Activated CD4-positive, alpha-beta T cell treated with anti-CD3 and anti-CD28 coated beads for 36 hours (primary cell): ENCODE measurements at places on chromosomes 16 and 17. TPM values are rescaled to one million over a fixed set of nuclear protein-coding genes. Genes with fewer than 3 reads are reported as not detected.

DNA sequence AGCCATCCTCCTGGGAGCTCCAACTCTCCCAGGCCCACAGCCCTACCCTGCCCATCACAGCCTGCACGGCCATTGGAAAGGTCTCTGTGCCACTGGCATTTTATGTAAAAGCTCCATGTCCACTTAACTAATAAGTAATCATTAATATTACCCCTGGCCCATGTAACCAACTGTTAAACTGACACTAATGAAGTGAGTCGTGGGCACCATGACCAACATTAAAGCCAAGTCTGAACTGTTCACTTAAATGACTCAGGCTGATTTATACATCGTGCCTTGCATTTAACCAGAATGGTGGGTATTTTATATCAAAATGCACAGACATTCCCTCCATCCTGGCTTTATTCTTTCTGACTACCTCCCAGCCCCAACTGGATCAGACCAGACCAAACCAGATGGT is 229.3 kb downstream of the SOX9 start:
- no peak for DNase-seq

The SCARF1 gene
- total RNA-seq, result 1.2 TPM

- no peak for DNase-seq
These were observed 14.0 kb upstream of the MTMR4 start for GRCh38 chr17:58528443-58528842.

GRCh38 chr17:81910840-81911276 is 341 bp downstream of the PCYT2 start:
- no peak for DNase-seq

The LCMT1 gene
- total RNA-seq, result 36.2 TPM
